ENCODE measurements at places on chromosomes 6 and 20.

GRCh38 chr6:55917751-55918415 is 42.5 kb upstream of the BMP5 start:
- DNase-seq: no peak

GRCh38 chr6:67956352-67956751 is 678.7 kb upstream of the ADGRB3 start:
- no peak for DNase-seq

GRCh38 chr6:106823732-106824351 is 150.7 kb downstream of the CD24 start:
- no peak for DNase-seq

- DNase-seq: no peak
Measured at GRCh38 chr6:15586503-15586902, 76.3 kb downstream of the DTNBP1 start.

DNA sequence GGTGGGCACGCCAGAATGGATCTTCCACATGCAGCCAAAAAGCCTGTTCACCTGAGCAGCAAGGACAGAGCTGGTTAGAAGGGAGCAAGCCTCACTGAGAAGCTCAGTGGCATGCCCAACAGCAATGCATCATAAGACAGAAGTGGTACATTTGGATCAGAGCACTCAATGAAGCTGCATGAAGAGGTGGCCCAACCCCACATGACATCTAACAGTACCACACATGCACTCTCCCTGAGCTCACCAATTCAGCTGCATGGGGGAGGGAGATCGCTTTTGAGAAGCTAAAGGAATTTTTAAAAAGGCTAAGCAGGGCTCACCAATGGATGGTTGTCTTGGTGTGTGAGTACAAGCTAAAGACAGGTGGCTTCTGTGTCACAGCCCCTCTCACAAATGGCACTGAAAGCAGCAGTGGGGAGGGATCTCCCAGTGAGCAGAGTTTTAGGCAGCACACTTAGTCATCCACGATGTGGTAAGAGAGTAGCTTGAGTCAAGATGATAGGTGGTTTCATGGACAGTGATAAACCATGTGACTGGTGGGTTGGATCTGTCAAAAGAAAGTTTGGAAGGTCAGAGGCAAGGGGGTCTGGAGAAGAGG is 166.6 kb upstream of the TAB2 start:
- no peak for DNase-seq

- DNase-seq: no peak
Measured at GRCh38 chr6:41614715-41615114, 23.6 kb upstream of the MDFI start.

DNA sequence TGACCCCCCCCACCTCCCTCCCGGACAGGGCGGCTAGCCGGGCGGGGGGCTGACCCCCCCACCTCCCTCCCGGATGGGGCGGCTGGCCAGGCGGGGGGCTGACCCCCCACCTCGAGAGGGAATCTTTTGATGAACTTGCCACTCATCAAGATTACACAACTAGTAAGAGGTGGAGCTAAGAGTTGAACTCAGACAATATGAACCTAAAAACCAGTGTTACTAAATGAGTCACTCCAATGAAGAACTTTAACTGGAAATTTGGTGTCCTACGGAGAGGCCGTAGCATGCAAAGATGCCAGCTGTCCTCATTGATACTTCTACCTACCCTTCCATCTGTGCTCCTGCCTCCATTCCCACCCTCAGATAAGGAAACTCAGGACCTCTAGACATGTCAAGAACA is 42.8 kb downstream of the PFDN4 start:
- DNase-seq: no peak

DNA sequence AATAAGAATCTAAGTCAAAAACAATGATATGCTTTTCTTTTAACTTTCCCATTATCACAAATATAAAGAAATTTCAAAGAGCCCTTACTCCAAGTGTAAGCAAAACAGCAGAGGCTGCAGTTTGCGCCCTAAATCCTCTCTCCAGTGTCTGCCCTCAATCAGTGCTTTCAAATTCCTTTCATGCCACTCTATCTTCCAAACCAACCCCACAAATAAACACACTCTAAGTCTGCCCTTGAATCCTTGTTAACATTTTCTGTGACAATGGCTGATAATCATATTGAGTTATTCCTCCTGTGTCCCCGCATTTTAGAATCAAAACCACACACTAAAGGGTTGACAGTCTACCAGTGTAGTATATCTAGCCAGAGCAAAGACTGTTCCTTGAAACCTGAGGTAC is 317.9 kb upstream of the MARCKS start:
- DNase-seq: no peak

DNA sequence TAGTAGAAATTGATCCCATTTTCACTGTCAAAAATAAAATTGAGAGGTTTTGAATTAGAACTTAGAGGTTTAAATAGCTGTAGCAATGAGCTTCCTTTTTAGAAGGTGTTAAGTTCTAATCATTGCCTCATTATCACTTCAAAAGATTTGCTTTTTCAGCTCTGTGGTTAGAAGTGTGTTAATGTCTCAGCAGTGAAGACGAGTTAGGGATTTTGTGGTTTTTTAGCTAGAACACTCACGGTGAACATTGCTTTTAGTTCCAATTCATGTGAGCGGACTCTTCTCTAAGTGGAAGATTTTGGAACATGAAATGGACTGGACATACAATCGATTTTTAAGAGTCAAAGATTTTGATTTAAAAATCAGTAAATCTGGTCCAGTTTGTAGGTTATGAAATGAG is 12.7 kb upstream of the IFNGR1 start:
- no peak for DNase-seq

DNA sequence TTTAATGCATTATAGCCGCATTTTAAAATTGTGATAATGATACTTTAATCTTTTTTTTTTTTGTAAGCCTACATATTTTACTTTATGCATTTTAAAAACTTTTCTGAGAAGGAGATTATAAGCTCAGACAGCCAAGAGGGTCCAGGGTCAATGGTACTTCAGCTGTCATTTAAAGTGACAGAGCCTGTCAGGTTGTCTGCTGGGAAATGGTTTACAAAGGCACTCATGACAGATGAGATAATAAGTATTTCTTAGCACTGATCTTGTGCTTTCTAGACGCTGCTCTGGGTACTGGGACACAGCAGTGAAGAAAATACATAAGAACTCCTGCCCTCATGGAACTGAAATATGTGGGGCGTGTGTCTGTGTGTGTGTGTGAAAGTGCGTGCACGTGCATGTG is 19.6 kb downstream of the LAMP5 start:
- no peak for DNase-seq

DNA sequence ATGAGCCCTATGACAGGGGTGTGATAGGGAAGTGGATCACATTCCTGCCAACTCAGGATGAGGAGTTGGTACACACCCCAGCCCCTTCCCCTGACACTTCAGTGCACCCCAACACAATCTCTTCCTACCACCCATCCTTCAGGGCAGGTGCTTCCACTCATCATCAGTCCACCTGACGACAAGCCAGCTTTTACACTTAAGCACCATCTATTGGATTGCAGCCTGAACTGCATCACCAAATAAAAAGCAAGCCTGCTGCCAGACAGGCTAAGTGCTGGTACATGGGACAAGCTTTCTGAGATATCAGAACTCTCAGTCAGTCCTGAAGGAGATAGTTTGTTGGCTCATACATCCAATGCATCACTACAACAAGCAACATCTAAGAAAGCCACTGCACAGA is 69.0 kb upstream of the TMEM200A start:
- no peak for DNase-seq

DNA sequence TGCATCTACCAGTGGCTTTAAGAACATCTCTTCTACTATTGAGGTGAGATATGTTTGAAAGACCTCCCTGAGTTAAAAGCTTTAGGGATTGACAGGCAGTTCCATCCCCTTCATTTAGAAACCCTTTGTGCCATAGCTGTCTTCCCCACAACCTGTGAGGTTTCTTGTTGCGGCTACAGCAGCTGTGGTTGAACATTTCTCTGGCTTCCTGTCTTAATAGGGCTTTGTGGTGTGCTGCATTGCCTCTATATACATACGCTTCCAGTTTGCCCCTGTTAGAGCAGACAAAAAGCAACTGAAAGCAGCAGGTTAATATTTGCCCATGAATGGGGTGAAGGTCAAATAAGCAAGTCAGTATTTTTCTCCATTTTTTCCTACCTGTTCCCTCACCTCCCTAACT is 210.2 kb downstream of the TMEM200A start:
- DNase-seq: no peak
